Left renal pelvis (tissue), 4 donors: ENCODE measurements at places on chromosomes 3 and 15. TPM values are rescaled to one million over a fixed set of nuclear protein-coding genes. Genes with fewer than 3 reads are reported as not detected.

GRCh38 chr3:104257486-104257885 is 1109.2 kb upstream of the ALCAM start:
- DNase-seq: no peak

GRCh38 chr3:24447836-24448235 is 46.8 kb downstream of the THRB start:
- no peak for DNase-seq

GRCh38 chr3:114669614-114670013 is 375.8 kb downstream of the TIGIT start:
- no peak for DNase-seq

The PDZRN3 gene
- 41.5 TPM for polyA plus RNA-seq

GRCh38 chr3:175664911-175665310 is 805.8 kb downstream of the NAALADL2 start:
- DNase-seq: no peak

DNA sequence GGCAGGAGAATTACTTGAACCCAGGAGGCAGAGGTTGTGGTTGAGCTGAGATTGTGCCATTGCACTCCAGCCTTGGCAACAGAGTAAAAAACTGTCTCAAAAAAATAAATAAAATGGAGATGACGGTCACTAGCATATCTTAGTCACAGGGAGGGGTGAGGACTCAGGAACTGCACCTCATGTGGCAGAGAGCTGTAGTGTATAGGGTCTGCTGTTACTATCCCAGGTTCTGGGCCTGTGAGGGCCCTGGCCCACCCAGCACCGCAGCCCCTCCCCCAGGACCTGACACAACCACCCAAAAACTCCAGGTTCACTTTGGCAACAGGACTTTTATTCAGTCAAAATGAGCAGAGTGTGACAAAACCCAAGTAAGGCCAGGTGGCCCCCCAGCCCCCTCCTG is 22.3 kb downstream of the RNU5B-1 start:
- no peak for DNase-seq

DNA sequence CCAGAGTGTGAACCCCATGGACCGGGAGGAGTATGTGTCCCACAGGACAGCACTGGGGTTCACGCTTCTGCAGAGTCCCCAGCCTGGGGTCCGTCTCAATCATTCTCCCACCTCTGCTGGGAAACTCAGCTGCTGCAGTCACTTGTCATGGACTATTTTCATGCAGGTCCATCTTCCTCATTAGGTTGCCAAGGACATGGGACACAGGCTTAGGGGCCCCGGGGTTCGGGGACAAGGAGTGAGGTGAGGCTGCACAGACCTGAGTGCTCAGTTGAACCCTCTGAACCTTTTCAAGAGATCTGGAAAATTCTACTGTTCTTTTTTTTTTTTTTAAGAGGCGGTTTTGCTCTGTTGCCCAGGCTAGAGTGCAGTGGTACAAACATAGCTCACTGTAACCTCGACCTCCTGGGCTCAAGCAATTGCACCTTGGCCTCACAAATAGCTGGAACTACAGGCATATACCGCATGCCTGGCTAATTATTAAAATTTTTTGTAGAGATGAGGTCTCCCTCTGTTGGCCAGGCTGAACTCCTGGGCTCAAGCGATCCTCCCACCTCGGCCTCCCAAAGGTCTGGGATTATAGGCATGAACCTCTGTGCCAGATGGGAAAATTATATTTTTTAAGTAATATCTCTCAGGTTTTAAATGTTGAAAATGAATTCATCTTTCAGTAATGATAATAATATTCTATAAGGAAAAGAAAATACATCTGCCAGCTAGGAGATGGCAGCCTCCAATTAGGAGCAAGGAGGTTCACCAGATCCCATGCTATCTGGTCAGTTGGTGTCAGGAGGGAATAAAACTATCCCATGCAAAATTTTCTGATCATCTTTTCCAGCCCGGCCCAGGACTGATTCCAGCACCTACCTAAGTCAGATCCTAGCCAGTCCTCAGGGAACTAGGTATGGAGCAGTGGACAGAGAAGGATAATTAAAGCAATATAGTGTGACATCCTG is 45.2 kb downstream of the RPN1 start:
- no peak for DNase-seq

GRCh38 chr15:36645106-36645505 is 65.7 kb downstream of the CDIN1 start:
- no peak for DNase-seq

The GABRA5 gene
- 0.40 TPM for polyA plus RNA-seq

DNA sequence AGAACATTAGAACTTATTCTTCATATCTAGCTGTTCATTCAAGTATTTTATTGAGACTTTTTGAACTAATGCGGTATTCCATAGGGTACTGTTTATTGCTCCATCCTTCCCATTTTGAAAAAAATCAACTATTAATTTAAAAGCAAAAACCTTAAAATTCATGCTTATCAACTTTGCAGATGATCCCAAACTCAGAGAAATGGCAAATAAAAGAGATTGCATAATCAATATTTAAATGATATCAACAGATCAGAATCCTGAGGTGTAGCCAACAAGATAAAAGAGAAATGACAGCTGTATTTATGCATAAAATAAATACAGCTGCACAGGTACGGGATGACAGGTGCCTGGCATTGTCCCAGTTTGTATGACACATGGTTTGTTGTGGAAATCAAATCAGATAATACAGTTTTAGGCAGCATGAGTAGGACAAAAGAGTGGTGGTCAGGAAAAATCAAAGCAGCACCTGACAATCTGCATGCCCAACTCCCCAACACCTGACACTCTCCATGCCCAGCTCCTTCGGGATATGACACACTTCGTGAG is 42.4 kb upstream of the CMTM8 start:
- DNase-seq: no peak

The TEX55 gene
- not detected for polyA plus RNA-seq

- DNase-seq: no peak
These were observed 154.5 kb downstream of the TMCO5A start for GRCh38 chr15:38088971-38089370.

- DNase-seq: no peak
These were observed 77.4 kb downstream of the MB21D2 start for GRCh38 chr3:192840143-192840836.

The GABRG3 gene
- 1.8 TPM for polyA plus RNA-seq

DNA sequence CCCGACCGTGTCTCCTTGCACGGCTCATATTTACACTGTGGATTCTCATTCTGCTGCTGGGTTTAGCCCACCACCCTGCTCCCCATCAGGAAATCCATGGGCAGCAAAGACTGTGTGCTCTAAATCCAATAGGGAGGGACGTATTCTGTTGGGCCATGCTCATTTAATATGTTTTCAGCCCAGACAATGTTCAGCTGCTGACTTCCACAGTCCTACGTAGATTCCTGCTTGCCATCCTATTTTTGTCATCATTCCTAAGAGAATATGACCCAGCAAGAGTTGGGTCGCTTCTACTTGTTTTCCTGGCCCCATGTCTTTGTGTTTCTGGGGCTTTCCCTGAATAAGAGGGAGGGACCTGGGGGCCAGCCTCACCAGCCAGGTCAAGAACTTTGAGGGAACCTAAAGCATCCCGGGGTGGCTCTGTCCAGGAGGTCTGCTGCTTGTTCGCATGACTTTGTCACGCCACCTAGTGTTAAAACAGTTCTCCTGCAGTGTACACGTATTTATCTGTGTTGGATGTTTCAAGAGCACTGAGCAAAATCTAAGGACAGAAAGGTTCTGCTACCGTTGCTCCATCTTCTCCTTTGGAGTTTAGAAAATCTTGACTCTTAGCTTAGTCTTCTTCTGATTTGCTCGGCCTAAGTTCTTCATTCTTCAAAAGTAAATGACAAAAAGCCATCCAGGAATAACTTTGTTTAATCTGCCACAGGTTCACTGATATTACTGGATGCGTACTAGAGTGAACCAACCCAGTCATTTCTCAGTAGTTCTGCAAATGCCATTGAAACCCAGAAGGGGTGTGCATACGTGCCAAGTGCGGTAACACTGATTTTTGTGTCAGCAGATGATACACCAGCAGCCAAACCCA is 79.8 kb upstream of the NR2E3 start:
- no peak for DNase-seq

The FBLN2 gene
- 36.9 TPM for polyA plus RNA-seq

The GRIP2 gene
- 0.68 TPM for polyA plus RNA-seq

- DNase-seq: no peak
These were observed 32.2 kb downstream of the CD276 start for GRCh38 chr15:73716417-73716816.

- DNase-seq: no peak
These were observed 99.6 kb upstream of the UBE2E1 start for GRCh38 chr3:23706111-23706510.

DNA sequence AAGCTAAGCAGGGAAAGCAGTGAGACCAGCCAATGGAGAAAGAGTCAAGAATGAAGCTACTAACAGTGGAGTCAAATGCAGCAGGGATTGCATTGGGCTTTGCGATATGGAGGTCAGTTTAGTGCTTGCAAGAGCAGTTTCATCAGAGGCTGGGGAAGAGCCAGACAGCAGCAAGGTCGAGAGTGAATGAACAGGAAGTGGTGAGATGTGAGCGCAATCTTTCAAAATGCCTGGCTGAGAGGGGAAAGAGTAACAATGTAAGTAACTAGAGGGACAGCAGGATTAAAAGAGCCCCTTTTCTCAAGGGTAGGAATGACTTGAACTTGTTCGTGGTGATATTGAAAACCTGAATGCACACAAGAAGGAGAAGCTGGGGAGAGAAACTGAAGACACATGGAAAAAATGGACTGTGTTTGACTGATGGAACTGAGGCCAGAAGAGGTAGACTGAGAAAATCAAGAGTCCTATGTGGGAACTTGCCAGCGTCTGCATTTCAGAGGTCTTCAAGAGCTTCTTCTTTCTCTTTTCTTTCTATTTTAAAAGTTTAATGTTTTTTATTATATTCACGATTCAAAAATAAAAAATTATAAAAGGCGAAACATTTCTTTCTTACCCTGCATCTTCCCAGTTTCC is 30.6 kb upstream of the GPR160 start:
- DNase-seq: no peak

GRCh38 chr3:100482176-100482575 is 10.2 kb upstream of the TMEM45A start:
- no peak for DNase-seq

GRCh38 chr3:130425484-130425883 is 80.0 kb downstream of the COL6A5 start:
- DNase-seq: no peak

DNA sequence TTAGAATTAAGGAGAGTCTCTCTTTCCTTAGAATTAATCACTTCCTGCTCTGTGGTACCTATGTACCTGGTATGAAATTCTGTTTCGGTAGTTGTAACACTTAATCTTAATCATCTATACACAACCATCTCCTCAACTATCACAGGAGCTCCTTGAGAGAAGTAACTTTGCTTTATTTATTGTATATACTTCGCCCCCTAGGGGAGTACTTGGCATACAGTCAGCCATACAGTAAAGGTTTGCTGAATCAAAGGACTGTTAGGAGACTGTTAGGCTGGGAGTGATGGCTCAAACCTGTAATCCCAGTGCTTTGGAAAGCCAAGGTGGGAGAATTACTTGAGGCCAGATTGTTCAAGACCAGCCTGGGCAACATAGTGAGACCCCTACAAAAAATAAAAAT is 44.7 kb downstream of the RORA start:
- no peak for DNase-seq

The TM4SF4 gene
- polyA plus RNA-seq: 2.8 TPM
